Aortic smooth muscle cell (primary cell): ENCODE measurements at places on chromosomes 6 and 20. TPM values are rescaled to one million over a fixed set of nuclear protein-coding genes. Genes with fewer than 3 reads are reported as not detected.

Gene CDH22
- total RNA-seq: not detected in 2 replicates

Gene CLPSL1
- total RNA-seq: not detected in 2 replicates

Gene DEFB128
- total RNA-seq: not detected in 2 replicates

Gene C20orf96
- 2.2 and 3.7 TPM in 2 replicates for total RNA-seq

Gene SLA2
- not detected in 2 replicates for total RNA-seq

Gene HM13
- 71.5 and 72.6 TPM in 2 replicates for total RNA-seq

Gene CFAP61
- 0.12 and 0.13 TPM in 2 replicates for total RNA-seq

Gene NKX2-2
- not detected in 2 replicates for total RNA-seq

Gene PCK1
- not detected in 2 replicates for total RNA-seq

Gene NFATC2
- total RNA-seq: 0.26 and 0.37 TPM in 2 replicates

Gene SCP2D1
- total RNA-seq: not detected in 2 replicates

Gene FRK
- 0.79 and 1.6 TPM in 2 replicates for total RNA-seq

Gene TRERF1
- total RNA-seq: 3.2 and 4.2 TPM in 2 replicates

Gene MEI4
- total RNA-seq: not detected in 2 replicates

Gene IL17A
- total RNA-seq: not detected in 2 replicates

Gene NHSL1
- 4.3 and 4.6 TPM in 2 replicates for total RNA-seq

Gene RAET1L
- not detected in 2 replicates for total RNA-seq

Gene C6orf141
- total RNA-seq: 0.25 and 0.53 TPM in 2 replicates
